ENCODE measurements at places on chromosomes 13 and 19. TPM values are rescaled to one million over a fixed set of nuclear protein-coding genes. Genes with fewer than 3 reads are reported as not detected.

- DNase-seq: no peak
Measured at GRCh38 chr13:37526710-37527473, 71.7 kb downstream of the POSTN start.

DNA sequence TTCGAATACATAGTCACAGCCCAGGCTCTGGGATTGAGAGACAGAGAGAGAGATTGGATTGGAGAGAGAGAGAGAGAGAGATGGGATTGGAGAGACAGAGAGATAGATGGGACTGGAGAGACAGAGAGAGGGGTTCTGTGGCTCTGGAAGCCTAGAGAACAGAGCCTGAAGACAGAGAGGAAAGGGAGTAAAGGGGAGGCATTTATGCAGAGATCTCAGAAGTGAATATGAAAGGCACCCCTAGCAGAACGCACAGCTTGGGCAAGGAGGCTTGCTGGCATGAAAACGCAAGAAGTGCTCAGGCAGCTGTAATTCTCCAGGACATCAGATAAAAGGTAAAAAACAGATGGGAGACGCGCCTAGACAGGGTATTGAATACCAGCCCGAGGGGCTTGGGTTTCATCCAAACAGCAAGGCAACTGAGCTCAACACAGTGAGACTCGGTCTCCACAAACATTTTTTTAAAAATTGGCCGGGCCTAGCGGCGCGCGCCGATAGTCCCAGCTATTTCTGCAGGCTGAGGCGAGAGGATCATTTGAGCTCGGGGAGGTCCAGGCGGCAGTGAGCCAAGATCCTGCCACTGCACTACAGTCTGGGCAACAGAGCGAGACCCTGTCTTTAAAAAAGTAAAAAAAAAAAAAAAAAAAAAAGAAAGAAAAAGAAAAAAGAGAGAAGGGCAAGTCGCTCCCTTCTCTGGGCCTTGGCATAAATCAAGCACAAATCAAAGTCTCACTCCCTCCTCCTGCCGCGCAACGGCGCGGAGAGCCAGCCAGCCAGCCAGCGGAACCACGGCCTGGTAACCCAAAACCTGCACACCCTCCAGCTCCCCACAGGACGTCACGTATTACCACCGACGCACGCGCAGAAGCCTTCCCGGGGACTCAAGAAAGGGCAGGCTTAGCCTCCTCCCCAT, 774 bp upstream of the PPP2R1A start:
- DNase-seq: no peak

GRCh38 chr13:114211446-114212157, 23.1 kb upstream of the CDC16 start:
- no peak for DNase-seq

DNA sequence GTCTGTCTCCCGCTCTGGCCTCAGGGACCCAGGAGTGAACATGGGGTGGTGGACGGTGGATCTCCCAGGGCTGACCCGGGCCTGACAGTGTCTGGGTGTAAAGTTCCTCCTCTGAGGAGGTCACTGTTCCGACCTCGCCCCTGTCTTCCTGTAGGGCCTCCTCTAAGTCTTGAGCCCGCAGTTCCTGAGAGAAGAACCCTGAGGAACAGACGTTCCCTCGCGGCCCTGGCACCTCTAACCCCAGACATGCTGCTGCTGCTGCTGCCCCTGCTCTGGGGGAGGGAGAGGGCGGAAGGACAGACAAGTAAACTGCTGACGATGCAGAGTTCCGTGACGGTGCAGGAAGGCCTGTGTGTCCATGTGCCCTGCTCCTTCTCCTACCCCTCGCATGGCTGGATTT, at the start of gene SIGLEC9:
Gene SIGLEC9 (plus strand): TSS at position 178 of the 400 bp plus-strand sequence. CDS start 69 bp downstream, at position 247.
- no peak for DNase-seq

DNA sequence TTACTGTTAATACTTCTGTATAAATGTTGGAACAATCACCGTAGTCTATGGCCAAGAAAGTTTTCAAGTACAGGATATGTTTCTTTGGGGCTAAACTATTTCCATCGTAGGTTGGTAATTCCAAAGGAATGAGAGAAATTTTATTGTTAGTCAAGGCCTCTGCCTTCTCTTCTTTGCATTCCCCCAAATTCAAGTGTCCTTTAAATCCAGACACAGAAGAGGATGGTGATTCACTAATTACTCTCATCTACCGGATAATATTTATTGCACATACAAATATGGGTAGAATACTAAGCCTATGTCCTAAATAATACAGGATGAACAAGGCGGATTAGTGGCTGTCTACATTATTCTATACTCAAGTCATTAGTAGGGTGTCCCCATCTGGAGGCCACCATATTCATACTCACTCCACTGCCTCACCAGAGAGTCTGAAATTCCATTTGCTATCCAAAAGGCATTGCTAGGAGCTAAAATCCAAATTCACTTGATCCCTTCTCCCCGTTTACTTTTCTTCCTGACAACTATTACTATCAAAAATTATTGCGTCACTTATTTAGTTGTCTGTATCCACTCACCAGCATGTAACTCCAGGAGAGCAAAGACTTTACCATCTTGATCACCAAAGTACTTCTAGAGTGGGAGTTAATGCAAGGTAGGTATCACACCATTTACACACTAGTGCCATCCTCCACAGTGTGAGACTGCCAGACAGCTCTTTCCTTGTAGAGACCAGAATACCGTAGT, 82.4 kb upstream of the SGCG start:
- no peak for DNase-seq

DNA sequence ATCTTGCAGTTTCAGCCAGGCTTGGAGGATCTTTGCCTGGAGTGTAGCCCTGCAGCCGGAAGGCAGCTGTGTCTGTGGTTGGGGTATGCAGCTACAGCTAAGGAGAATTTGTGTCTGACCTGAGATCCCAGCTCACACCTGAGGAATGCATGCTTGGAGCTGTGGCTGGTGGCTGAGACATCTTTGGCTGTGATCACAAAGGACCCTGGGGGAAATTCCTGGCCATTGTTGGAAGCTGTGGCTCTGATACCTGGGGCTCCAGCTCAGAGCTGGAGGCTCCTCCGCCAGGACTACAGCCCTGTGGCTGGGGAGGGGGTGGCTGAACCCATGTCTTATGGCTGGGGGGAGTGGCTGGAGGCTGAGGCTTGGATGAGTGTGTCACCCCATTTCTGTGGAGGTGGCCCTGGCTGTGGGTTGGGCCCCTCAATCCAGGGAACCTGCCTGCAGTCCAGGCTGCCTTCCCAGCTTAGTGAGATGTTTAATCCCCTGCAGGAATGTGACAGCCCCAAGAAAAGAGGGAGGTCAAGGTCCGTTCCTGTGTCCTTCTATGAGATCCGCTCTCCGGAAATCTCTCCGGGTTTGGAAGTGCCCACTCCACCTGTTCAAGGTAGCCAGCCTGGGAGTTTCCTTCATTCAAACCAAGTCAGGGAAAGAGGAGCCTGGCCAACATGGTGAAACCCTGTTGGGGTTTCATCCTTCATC, 27.6 kb downstream of the ARHGEF18 start:
- no peak for DNase-seq

DNA sequence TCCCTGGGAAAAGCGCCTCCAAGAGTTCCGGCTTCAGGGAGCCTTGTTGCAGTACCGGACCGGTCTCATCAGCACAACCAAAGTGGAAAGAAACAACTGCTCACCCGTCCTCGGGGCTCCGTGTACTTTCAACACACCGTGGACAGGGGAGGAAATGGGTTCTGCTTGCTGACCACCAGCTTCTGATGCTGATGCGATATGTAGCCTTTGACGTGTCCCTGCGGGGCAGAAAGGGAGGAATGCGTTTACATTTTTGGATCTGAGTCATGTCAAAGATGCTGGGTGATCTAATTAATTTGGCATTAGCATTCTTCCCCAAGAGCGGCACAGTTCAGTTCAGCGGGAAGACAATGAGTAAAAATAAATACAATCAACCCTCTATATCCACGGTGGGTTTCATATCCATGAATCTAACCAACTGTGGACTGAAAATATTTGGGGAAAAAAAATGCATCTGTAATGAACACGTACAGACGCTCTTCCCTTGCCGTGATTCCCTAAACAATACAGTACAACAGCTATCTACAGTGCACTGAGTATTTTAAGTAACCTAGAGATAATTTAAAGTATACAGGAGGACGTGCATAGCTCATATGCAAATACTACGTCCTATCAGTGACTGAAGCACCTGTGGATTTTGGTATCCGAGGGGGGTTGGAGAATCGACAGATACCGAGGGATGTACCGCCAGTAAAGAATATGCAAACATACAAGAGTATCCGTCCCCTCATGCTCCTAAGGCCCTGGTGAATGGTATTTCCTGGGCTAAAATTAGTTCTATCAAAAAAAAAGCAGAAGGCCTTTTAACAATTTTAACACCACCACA, 19.8 kb downstream of the PROZ start:
- DNase-seq: peak; percentile 65

DNA sequence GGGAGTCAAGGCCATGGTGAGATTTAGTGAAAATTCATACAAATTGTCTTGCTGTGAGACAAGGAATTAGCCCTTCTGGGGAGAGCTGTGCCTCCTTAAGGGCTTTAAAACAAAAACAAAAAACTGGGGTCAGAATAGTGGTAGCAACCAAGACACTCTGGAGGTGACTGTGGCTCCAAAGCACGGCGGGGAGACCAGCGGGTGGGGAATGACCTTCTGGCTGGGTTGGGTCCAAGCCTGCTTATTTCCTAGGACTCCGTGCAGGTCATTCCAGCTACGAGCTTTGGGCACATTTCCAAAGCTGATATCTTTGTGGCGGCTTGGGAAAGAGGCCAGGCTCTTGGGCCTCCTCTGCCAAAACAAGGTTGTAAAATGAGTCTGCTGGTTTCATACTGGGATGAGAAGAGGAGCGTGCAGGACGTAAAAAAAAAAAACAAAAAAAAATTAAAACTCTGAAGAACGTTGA, 348.3 kb downstream of the UQCRFS1 start:
- no peak for DNase-seq

- peak; percentile 22 for DNase-seq
Measured at GRCh38 chr13:99506634-99507033, 5.4 kb downstream of the TM9SF2 start.

DNA sequence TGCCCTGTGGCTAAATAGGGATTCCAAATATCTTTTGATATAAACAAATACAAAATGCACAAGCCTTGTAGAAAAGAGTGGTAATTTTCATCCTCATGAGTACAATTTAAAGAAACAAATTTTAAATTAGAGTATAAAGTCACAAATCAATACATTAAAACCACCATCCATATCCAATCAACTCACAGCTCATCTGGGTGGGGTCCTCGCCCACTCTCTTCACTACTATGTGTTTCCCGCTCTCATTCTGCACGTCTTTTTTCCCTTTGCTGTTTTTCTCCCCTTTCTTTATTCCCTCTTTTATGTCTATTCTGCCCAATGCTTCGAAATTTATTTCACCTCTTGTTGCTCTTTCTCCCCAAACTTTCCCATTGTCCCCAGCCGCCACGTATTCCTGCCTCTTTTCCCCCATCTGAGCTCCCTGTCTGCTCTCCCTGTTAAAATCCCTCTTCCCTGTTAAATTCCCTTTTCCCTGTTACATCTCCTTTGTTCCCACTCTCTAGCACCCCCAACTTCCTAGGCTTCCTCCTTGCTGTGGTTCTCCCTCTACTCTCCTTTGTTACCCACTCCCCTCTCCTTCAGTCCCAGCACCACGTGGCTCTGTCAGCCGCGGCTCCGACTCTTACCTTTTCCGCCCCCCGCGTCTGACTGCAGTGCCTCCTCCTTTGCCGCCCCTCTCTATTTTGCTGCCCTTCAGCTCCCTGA, 1.3 kb downstream of the ZNF616 start:
- peak; percentile 44 for DNase-seq

DNA sequence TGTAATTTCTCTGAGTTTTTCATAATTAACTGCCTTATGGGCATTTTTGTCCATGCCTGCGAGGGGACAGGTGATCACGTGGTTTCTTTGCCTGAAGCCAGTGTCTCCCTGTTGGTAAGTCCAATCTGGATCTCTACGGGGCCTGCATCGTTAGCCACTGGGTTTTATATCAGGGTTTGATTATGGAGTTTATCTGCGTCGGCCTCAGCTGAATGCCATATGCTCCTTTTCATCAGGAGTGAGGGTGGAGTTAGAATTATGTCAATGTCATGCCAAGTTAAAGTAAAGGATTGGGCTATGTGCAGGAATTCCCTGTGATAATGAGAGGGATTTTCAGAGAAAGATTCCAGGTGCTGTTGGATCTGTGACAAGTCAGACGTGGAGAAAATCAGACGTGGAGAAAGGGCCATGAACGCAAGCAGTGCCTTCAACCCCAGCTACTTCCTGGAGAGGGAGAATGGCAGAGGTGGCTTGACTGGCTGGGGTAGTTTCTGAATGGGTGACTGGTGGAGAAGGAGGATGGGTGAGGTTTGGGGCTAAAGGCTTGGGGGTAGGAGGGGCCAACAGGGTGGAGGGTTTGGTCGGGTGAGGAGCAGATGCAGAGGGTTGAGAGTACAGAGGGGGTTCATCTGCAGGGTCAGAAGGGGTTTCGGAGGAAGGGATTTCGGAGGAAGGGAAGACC, 24.3 kb downstream of the TMEM255B start:
- no peak for DNase-seq

- no peak for DNase-seq
Measured at GRCh38 chr13:92612892-92613291, 613.7 kb upstream of the GPC6 start.

DNA sequence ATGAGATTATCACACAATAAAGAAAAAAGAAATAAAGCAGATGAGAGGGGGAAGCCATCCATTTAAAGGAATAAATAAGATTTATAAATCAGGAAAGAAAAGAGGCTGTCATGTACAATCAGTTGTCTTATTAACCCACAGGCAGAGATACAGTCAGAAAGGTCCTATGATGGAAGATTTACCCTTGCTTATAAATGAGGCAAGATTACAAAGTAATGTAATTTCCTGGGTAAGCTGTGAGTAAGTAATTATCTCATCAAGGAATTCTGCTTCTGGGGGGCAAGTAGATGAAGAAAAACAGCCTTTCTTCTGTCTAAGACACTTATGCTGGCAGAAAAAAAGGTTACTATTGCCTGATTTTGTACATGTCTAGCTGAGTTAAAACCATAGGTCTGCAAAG, 146.4 kb downstream of the FGF14 start:
- DNase-seq: no peak

DNA sequence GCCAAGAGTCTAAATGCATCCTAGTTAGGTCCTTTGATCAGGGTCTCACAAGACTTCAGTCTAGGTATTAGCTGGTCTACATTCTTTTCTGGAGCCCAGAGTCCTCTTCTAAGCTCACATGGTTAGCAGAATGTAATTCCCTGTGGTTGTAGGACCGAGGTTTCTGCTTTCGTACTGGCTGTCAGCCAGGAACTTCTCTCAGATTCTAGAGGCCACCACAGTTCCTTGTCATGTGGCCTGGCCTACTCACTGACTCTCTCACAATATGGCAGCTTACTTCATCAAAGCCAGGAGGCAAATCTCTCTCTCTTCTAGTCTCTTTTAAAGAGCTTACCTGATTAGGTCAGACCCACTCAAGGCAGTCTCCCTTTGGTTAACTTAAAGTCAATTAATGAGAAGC, 82.9 kb downstream of the POU4F1 start:
- no peak for DNase-seq

The CABP5 gene
- total RNA-seq: not detected

The RASGRP4 gene
- total RNA-seq: not detected
